CD4-positive, alpha-beta T cell treated with Interleukin-2 at 100 ng/mL for 4 hours (primary cell): ENCODE measurements at places on chromosomes 11 and 22.

- DNase-seq = no peak
Measured at GRCh38 chr11:33606762-33607161, 93.9 kb downstream of the C11orf91 start.

- DNase-seq = no peak
Measured at GRCh38 chr11:99934008-99934407, 753.1 kb upstream of the ARHGAP42 start.

DNA sequence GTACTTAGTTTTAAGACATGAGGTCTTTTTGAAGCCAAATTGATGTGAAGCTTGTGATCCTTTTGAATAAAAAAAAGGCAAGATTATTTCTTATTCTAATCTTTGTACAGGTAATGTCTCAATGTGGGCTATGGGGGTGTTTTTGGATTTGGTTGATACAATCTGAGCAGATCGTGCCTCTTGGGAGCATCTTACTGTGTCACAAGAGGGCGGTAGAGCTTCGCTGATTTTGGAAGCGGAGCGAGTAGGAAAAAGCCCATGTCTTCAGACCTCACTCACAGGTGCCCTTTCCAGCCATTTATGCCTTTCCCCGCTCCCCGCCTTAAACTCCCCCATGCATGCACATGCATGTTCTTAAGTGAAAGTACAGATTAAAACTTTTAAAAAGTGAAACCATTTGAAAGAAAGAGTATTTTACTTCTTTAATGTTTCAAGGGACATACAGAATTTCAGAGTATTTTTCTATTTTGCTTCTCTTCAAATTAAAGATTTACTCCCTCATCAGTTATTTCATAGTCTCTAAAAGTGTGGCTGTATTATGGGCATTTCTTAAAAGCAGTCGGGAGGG is 18.8 kb downstream of the DDX25 start:
- DNase-seq = peak; percentile 61

GRCh38 chr11:36090356-36091109 is 146.7 kb downstream of the LDLRAD3 start:
- DNase-seq = no peak

- DNase-seq = no peak
Measured at GRCh38 chr11:13247606-13248296, 29.8 kb upstream of the BMAL1 start.

DNA sequence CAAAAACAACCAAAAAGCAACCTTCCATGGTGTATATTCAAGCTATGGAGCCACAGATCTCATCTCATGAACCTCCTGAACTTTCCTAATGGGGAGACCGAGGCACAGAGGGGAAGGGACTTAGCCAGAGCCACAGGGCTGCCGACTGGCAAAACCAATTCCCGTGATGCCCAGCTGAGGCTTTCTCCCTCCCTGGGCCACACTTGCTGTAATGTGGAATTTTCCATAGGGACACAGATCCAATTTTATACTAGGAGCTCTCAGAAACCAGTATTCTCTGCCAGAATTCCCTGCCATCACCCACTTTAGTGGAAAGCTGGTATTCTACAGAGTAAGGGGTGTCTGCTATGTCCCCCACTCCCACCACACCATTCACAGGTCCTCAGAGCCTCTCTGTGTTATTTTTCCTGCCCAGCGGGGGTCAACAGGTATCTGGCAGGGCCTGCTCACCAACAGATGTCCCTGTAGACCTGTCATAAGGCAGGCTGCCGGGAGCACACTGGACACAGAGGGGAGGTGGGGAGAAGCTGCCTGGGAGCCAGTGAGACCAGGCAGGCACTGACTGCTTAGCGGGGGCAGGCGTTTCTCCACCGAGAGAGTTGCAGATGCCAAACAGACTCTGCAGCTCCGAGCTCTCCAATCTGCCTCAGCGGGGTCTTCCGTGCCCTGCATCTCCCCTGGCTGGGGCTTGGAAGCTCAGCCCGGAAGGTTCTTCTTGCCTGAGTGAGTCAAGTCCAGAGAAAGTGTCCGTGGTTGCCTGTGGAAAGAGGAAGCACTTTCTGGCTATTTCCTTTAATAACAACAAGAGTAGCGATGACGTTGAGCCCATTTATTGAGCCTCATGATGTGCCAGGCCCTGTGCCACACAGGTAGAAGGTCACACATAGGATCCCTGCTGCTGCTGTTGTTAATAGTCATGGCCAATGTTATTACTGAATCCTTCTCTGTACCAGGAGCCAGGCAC is 26.3 kb downstream of the RPS6KA4 start:
- DNase-seq = no peak

DNA sequence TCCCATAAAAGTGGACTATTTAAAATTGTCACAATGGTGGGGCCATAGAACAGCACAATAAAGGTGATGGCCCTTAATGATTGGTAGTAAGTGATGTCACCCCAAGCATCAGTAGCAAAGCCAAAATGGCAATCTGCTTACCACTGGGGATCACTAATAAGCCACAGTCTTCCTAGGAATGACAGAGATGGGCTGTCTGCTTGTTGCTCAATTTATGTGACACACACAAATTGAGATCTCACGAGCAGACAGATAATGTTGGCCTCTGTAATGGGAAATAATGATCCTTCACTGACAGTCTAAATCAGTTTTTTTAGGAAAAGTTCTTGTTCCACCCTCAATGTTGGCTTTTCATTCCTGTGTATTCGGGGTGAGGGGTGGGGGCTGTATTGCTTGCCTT is 515.1 kb downstream of the BRD1 start:
- no peak for DNase-seq
